ENCODE measurements at places on chromosomes 7 and 10.

DNA sequence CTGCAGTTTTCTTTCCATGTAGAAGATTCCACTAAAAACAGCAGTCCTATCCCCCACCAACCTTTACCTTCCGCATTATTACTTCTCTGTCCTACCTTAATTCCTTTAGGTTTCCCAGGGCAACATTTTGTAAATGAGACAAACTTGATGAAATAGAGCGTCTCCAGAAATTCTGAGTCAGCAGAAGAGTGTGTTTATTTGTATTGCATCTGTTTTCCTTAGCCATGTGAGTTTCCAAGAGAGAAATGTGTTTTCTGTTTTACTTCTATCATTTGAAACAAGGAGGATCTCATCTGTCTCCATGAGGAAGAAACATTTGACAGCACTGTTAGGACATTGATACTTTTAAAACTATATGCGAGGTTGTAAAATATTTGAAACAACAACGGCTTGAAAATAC is 244.2 kb upstream of the PLXDC2 start:
- no peaks in the 10 kb centered on the region for H3K36me3 ChIP-seq
- H3K4me1 ChIP-seq, result peaks cover 9% of the 10 kb centered on the region
- no peak overlapping the region for H3K27ac ChIP-seq
- no peaks in the 10 kb centered on the region for H3K27me3 ChIP-seq
- no peak overlapping the region for H3K4me3 ChIP-seq
- no peak for DNase-seq

GRCh38 chr7:387132-388022 is 97.4 kb downstream of the FOXL3 start:
- H3K4me1 ChIP-seq, result no peaks in the 10 kb centered on the region
- H3K4me3 ChIP-seq, result no peak overlapping the region
- no peaks in the 10 kb centered on the region for H3K27me3 ChIP-seq
- H3K36me3 ChIP-seq, result no peaks in the 10 kb centered on the region
- H3K27ac ChIP-seq, result no peak overlapping the region

DNA sequence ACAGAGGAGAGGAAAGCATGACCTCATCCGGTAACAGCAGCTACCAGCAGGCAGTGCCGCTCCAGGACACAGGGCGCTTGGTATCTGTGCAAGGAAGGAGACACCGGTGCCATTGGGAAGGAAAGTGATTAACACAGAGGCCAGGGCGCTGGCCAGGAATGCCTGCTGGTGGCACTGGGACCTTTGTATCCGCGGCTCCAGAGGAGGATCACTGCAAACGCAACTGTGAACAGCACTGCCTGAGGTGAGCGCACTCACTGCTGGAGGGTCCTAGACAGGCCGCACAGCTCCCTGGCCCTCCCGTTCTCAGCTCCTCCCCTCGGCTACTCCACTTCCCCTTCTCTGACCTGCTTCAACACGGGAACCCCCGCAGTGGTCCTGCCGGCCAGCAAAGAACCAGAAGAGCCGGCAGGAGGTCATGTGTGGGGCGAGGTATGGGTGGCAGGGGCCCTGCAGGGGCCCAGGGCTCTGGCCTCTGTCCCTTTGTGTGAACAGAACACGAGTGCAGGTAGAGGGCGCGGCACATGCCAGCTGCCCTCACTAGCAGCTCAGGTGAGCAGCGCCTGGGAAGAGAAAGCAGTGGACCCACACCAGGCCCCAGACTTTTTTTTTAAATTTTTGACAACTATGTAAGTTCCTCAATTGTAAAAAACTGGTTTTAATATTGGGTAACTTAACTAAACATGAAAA is 107.6 kb downstream of the VIPR2 start:
- DNase-seq, result no peak
- no peak overlapping the region for H3K4me3 ChIP-seq
- H3K27me3 ChIP-seq, result no peaks in the 10 kb centered on the region
- peaks cover 7% of the 10 kb centered on the region for H3K4me1 ChIP-seq
- no peaks in the 10 kb centered on the region for H3K36me3 ChIP-seq

DNA sequence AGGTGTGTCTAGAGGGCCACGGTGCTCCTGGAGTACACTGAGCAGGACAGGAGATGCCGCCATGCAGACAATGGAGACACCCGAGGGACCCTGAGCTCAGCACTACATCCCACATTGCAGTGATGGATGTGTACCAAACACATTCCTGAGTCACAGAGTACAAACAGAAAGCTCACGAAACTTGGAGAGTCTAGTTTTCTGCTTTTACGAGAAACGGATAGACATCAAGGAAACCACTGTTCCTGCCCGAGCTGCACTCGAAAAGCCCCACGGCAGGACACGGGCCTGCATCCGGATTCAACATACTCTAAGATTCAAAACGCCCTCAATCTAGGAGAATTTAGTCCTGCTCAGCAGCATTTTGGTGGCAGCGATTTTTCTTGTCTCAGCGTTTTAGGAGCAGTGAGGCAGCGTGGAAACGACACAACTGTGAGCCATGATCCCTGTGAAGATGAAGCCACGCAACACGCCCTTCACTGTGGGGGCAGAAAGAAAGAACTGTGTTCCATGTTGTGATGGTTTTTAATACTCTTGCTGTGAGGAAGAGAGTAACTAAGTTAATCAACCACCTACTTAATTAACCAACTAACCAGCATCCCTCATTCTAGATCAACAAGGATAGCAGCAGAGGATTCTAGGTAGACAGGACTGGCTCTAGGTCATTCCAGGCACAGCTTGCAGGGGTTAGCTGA is 3.2 kb downstream of the TNS3 start:
- peaks cover 23% of the 10 kb centered on the region for H3K27me3 ChIP-seq
- peaks cover 11% of the 10 kb centered on the region for H3K4me1 ChIP-seq
- no peak for DNase-seq
- no peak overlapping the region for H3K27ac ChIP-seq

- H3K27ac ChIP-seq, result no peak overlapping the region
- no peak overlapping the region for H3K4me3 ChIP-seq
- no peak for DNase-seq
Observed at GRCh38 chr7:127415060-127415742, 22.7 kb upstream of the ZNF800 start.

GRCh38 chr10:1090696-1091095 is 34.5 kb downstream of the WDR37 start:
- H3K27ac ChIP-seq, result no peak overlapping the region
- H3K4me1 ChIP-seq, result no peaks in the 10 kb centered on the region
- H3K36me3 ChIP-seq, result peaks cover 4% of the 10 kb centered on the region
- H3K4me3 ChIP-seq, result no peak overlapping the region

DNA sequence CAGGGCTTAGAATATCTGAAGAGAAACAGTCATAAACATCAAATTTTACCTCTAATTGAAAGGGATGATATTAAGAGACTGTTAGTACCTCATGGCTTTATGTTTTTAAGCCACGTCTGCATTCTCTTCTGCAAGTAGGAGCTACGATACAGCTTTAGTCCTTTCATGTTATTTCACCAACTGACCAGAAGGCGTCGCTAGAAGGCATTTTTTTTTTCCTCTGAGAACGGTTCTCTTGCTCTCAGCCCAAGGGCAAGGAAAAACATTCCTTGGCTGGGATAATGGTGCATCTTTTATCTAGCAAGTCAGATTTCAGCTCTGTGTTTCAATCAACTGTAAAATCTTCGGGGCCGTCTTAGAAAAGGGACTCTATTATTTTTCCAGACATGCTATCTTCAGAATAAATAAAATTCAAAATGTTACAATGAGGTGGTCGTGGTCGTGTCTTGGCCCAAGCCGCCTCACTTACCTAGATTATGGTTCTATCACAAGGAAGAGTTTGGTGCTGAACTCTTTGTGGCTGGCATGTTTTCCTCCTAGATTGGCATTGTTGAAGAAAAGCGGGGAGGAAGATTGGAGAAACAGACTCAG is 41.6 kb upstream of the LYZL2 start:
- DNase-seq, result peak; percentile 70
- no peaks in the 10 kb centered on the region for H3K27me3 ChIP-seq
- H3K4me1 ChIP-seq, result no peaks in the 10 kb centered on the region
- no peak overlapping the region for H3K4me3 ChIP-seq
- no peaks in the 10 kb centered on the region for H3K36me3 ChIP-seq
- no peak overlapping the region for H3K27ac ChIP-seq

DNA sequence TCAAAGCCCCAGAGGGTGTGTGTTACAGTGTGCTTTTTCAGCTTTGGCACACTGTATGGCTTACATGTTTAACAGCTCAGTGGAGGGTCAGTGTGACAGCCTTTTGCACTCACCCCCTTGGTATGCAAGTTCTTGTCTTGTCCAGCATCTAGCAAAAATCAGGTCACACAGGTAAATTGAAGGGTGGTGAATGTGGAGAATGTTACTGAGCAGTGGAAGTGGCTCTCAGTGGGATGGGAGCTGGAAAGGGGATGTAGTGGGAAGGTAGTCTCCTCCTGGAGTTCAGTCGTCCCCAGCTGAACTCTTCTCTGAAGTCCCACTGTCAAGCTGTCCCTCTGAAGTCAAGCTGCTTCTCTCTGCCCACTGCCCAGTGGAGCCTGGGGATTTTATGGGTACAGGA is 21.0 kb upstream of the C10orf90 start:
- H3K4me1 ChIP-seq, result peaks cover 18% of the 10 kb centered on the region
- peaks cover 5% of the 10 kb centered on the region for H3K36me3 ChIP-seq
- H3K27ac ChIP-seq, result no peak overlapping the region
- H3K4me3 ChIP-seq, result no peak overlapping the region
- no peak for DNase-seq
- no peaks in the 10 kb centered on the region for H3K27me3 ChIP-seq

DNA sequence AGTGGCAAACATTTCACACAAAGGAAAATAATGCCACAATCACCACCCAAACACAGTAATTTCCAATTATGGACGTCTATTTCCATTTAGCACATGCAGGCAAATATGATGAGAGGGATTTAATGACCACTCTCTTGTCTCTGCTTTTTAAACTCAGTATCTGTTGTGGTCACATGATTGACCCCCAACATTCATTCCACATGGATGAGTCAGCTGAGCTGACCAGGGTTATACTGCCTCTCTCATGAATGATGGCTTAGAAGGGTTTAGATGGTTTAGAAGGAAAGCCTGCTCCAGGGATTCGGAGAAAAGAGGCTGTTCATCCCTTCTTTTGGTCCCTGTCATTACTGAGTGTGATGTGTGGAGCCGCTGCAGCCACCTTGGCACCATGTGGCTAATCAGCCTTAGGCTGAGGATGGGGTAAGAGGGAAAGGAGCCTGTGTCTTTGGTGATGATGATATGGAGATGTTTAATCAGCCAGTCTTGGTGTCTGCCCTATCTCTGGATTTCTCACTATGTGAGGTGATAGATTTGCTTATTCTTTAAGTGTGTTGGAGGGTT is 38.2 kb upstream of the JAKMIP3 start:
- H3K4me1 ChIP-seq, result no peaks in the 10 kb centered on the region
- peaks cover 43% of the 10 kb centered on the region for H3K27me3 ChIP-seq
- no peak for DNase-seq
- H3K27ac ChIP-seq, result no peak overlapping the region
- H3K36me3 ChIP-seq, result no peaks in the 10 kb centered on the region
- no peak overlapping the region for H3K4me3 ChIP-seq
